Daoy (cell line): ENCODE measurements at places on chromosomes 3 and 15. TPM values are rescaled to one million over a fixed set of nuclear protein-coding genes. Genes with fewer than 3 reads are reported as not detected.

Gene NRROS
- 2.1 and 2.5 TPM in 2 replicates for total RNA-seq

Gene SLC12A8
- 2.0 and 6.3 TPM in 2 replicates for total RNA-seq

Gene COL6A5
- total RNA-seq, result under 0.01 TPM in 1 of 2 replicates, not detected in the other

Gene ADAMTS7
- total RNA-seq, result 1.1 and 1.8 TPM in 2 replicates

Gene AMIGO3
- total RNA-seq, result 0.63 and 1.6 TPM in 2 replicates

Gene GOLGA8R
- 0.48 TPM in 1 of 2 replicates, not detected in the other for total RNA-seq

Gene P3H2
- 28.2 and 49.8 TPM in 2 replicates for total RNA-seq

Gene PTX3
- total RNA-seq, result 48.3 and 49.5 TPM in 2 replicates

Gene C3orf85
- total RNA-seq, result not detected in 2 replicates

Gene FBXW12
- not detected in 2 replicates for total RNA-seq

Gene TGM5
- 0.51 TPM in 1 of 2 replicates, not detected in the other for total RNA-seq

Gene FRMD5
- total RNA-seq, result 6.9 and 8.7 TPM in 2 replicates

Gene DIS3L
- total RNA-seq, result 11.9 and 15.5 TPM in 2 replicates

Gene AQP9
- not detected in 2 replicates for total RNA-seq

Gene UBAP1L
- 0.03 and 0.06 TPM in 2 replicates for total RNA-seq

Gene CLRN1
- total RNA-seq, result not detected in 2 replicates

Gene ERICH6
- total RNA-seq, result not detected in 2 replicates

Gene MST1R
- not detected in 2 replicates for total RNA-seq

Gene ANKDD1A
- total RNA-seq, result 1.5 and 1.8 TPM in 2 replicates

Gene LRIG1
- total RNA-seq, result 23.3 and 23.8 TPM in 2 replicates

Gene MME
- total RNA-seq, result 1.5 and 6.4 TPM in 2 replicates

Gene PDCD10
- 153 and 156 TPM in 2 replicates for total RNA-seq

Gene IMPG2
- total RNA-seq, result 0.21 TPM in 1 of 2 replicates, not detected in the other

Gene NR1I2
- total RNA-seq, result 1.0 and 1.3 TPM in 2 replicates

Gene ZNF774
- total RNA-seq, result 0.45 and 1.5 TPM in 2 replicates

Gene CCR9
- total RNA-seq, result not detected in 2 replicates
